ENCODE measurements at places on chromosomes 4 and X.

GRCh38 chrX:128106630-128107029 is 54.4 kb upstream of the ACTRT1 start:
- DNase-seq = peak; percentile 0

- no peak for DNase-seq
These were observed 1272.1 kb downstream of the ARAP2 start for GRCh38 chr4:34972189-34972588.

- DNase-seq = no peak
These were observed 6.1 kb upstream of the ACOT9 start for GRCh38 chrX:23749129-23749528.

DNA sequence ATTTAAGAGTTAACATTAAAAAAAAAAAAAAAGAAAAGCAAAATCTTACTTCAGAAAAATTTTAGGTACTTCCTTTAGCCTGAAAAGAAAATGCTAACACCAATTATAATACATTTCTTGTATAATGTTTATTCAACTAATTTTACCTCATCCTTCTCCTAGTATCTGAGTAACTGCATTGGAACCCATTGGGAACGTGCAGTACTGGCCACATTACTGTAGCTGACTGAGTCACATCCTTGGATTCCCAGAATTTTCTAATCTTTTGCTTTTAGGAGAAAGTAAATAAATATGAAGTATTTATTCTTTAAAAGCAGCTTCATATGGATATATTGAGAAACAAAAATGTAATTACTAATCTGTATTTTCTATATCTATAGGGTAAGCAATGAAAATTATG is 82.6 kb upstream of the SLITRK2 start:
- no peak for DNase-seq

DNA sequence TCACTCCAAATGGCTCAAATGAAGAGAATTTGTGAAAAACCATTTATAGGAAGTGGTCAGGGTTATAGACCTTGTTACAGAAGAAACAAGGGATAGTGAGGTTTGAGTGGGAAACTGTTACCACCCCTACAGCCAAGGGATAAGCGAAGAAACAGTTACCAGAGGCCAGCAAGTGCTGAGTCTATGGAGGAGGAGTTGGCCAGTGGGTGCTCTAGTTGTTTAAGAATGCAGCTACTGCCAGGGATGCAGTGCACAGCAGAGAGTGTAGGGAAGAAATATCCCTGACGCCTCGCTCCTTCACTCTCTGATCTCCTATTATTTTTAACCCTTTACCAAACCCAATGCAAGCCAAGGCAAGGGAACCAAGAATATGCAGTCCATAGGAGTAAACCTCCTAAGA is 15.2 kb upstream of the SYTL4 start:
- DNase-seq = no peak

- no peak for DNase-seq
These were observed 202.7 kb downstream of the SPRY1 start for GRCh38 chr4:123599061-123599919.

DNA sequence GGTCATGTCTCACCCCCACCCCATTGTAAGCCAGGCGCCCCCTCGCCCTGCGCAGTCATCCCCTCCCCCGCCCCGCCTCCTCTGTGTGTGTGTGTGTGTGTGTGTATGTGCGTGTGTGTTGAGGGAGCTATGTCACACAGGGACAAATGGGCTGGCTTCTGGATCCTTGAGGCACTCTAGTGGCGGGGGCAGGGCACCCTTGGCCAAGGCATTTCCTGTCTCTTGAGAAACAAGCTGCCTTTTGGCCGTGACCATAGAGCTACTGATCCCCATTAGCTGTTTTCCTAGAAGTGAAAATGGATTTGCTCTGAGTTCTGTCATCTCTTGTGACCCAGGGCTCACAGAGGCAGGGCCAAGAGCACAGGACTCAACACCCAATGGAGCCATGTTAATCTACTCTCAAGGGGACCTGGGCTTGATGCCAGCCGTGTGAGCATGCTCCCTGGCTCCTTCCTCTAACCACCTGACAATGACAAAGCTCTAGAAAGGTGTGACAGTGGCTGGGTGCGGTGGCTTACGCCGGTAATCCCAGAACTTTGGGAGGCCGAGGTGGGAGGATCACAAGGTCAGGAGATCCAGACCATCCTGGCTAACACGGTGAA is 162.5 kb upstream of the BCOR start:
- DNase-seq = peak; percentile 31

DNA sequence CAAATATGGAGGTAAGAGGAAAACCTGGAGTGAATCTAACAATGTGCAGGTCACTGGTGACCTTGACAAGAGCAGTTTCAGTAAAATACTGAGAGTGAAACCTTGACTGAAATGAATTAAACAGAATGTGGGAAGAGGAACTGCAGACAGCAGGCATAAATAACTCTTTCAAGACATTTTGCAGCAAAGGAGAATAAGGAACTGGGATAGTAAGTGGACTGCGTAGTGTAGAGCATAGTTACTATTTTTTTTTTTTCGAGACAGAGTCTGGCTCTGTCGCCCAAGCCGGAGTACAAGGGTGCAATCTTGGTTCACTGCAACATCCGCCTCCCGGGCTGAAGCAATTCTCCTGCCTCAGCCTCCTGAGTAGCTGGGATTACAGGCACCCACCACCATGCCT is 24.0 kb downstream of the RBMX start:
- no peak for DNase-seq

All from NCI-H510A (cell line).